ENCODE measurements at places on chromosomes 6 and 20.

GRCh38 chr6:156060013-156060412 is 604.4 kb upstream of the NOX3 start:
- DNase-seq, result no peak

DNA sequence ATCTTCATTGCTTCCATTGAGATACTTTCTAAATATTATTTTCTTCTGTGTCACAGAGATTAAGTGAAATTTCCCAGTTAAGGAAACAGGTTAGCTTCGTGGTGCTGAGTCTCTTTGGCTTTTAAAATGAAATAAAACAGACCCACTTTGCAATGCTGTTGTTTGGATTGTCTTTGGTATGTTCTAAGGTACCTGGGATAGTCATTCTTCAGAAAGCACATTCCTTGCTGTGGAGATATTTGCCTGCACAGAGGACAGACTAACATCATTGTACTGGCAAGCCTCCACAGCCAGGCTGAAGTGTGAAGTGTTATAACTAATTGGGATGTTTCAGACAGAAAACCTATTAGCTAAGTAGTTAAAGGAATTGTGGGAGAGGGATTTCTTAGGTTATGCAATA is 148.8 kb upstream of the EPHA7 start:
- no peak for DNase-seq

GRCh38 chr6:148973538-148974208 is 226.8 kb downstream of the UST start:
- no peak for DNase-seq

DNA sequence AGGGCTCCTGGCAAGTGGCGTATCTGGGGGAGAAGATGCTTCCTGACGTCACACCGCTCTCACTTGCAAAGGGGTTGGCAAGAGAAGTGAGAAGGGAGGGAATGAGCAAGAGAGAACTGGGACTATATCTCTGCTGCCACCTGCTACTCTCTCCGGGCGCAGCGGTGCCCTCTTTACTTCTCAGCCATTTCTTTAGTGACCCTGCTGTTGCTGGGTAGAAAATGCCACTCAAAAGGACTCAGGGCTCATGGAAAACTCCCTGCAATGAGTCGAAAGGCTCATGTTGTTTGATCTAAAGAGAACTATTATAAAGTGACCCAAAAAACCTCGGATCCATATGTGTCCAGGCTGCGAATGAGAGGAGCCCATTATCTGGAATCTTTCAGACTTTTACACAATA is 401.8 kb downstream of the SAMD5 start:
- no peak for DNase-seq

DNA sequence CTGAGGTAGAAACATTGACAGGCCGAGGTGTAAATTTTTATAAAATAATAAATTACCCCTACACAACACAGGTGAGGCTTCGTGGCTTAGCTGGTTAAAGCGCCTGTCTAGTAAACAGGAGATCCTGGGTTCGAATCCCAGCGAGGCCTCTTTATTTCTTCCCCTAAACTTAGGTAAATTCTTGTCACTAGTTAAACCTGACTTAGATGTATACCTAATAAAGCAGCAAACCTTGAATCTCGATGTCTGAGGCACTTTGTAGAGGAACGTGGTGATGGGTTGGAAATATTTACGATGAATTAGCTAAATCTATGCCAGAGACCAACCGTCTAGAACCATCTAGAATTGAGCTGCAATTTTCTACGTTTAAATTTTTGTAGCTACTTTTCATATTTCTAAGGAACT is 185.6 kb downstream of the OR2B2 start:
- DNase-seq, result no peak

- no peak for DNase-seq
These were observed 27.4 kb downstream of the COL11A2 start for GRCh38 chr6:33164665-33165373.

- no peak for DNase-seq
These were observed 26.4 kb downstream of the SLC35F1 start for GRCh38 chr6:117933471-117933870.

- DNase-seq, result no peak
These were observed 954.7 kb upstream of the ADGRB3 start for GRCh38 chr6:67680297-67680932.

- no peak for DNase-seq
These were observed 47.5 kb downstream of the KIAA1755 start for GRCh38 chr20:38212806-38213606.
